ENCODE measurements at places on chromosomes 6 and 20.

GRCh38 chr6:6332811-6333244, 12.4 kb upstream of the F13A1 start:
- no peak for DNase-seq

GRCh38 chr20:46028110-46028509, 905 bp upstream of the SLC12A5 start:
- DNase-seq = no peak

- peak; percentile 6 for DNase-seq
Observed at GRCh38 chr20:22691369-22692118, 107.2 kb upstream of the FOXA2 start.

DNA sequence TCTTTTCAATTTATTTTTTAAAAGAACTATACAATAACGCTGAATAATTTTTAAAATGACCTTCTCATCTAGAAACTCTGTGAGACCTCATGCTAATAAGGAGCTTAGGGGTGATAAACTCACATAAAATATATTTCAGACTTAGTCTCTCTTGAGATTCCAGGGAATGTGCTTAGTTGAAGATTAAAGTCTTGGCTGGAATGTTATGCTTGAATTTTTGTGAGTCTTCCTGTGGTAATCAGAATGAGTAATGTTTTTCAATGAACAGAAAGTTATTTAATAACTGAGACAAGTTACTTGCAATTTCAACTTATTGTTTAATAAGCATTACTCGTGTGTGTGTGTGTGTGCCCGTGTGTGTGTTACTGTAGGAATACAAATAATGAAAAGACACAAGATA, 379.9 kb upstream of the EPHA7 start:
- no peak for DNase-seq

DNA sequence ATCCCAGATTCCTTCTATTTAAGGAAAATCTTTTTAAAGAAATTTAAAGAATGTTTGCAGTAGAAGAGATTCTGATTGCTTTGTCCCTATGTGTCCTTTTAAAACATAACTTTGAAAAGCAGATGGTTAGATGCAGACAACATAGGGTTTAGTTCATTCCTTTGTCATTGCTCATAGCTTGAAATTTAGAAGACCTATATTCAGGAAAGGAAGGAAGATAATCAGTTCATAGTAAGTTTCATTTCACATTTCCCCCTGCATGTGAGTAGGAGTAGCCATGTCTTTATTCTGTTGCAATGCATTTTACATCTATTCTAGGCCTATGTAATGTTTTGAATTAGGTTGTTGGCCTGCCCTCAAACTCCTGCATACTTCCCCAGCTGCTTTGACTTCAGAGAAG, 197.9 kb upstream of the GRIK2 start:
- DNase-seq = no peak
